Brain pericyte (primary cell): ENCODE measurements at places on chromosomes 16 and 17.

DNA sequence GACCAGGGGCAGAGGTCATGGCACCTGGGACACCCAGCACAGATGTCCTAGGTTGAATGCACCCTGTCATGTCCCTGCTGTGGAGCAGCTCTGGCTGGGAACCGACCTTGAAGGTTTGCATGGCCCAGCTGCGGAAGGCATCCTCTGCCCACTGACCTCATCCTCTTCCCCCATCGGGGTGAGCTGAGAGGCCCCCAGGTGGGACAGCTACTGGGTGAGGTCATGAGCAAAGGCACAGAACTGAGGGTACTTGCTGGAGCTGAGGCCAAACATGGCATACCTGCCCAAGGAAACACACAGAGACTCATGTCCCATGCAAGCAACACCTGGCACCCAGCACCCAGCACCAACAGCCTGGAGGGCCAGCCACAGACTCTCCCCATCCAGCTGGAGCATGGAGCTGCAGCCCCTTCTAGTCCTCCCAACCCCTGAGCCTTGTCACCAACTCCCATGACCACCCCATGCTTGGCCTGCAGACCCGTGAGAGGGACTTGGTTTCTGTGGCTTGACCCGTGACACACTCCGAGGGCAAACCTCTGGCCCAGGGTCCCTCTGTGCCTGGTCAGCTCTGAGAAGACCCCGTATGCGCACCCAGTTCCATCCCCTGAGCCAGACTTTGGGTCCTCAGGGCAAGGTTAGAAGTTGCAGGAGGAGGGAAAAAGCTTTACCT, 33.1 kb downstream of the LGALS9 start:
- no peak for DNase-seq

GRCh38 chr17:8736796-8737195, 7.8 kb downstream of the CCDC42 start:
- DNase-seq = no peak

DNA sequence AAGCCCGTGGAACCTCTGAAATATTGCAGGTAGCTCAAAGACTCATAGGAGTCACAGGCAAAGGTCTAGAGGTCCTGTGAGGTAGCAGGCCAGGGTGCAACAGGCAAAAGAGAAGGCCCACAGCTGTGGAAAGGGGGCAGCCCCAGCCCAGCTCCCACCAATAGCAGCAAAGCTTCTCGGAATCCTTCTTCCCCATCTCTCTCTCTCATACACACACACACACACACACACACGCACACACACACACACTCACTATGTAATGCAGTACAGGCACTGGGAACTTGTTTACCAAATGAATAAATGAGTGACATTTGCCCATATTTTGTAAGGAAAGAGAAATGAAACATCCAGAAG, 16.8 kb upstream of the SUPT4H1 start:
- no peak for DNase-seq

GRCh38 chr17:65820811-65821210, 259.4 kb upstream of the AXIN2 start:
- no peak for DNase-seq

GRCh38 chr17:38431346-38432145, 3.3 kb downstream of the ARHGAP23 start:
- DNase-seq = no peak

DNA sequence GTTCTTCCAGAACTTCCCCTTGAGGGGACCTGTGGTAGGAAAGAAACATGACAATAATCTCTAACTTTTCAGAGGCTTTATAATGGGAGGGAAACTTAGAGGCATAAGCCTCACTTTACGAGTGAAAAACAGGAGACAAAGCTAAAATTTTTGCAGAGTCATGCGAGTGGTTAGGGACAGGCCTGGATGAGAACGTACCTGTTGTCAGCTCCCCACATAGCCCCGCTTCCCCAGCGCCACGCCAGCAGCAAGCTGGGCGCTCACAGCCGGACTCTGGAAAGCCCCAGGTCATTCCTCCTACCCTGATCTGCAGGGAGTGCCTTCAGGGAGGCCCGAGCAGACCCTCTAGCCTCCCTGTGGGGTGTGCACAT, 53.6 kb downstream of the LDHD start:
- no peak for DNase-seq

DNA sequence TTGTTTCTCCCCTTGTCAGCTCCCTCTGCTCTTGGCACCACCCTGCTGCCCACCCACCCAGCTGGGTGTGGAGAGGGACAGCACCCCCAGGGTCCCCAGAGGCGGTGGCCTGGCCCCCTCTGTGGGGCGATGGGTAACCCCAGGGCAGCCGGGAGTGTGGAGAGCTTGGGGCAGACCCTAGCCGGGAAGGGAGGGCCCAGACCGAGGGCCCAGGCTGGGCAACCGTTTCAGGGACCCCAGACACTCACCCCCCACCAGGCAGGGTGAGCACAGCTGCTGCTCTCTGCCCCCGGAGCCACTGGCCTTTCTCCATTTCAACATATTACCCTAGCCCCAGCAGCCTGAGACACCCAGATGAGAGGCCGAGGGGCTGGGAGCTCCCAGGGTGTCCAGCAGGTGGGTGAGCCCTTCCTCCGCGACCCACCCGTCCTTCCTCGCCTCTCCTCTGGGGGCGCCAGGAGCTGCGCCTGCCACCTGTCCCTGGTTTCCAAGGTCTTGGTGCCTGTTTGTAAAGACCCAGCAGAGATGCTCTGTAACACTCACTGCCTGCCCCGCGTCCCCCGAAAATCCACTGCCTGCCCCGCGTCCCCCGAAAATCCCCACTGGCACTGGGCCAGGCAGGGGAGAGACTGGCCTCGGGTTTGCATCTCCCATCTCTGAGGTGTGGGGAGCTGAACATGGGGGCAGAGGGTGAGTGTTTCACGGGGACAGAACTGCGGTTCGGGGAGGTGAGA, 45.4 kb downstream of the BAHCC1 start:
- no peak for DNase-seq

DNA sequence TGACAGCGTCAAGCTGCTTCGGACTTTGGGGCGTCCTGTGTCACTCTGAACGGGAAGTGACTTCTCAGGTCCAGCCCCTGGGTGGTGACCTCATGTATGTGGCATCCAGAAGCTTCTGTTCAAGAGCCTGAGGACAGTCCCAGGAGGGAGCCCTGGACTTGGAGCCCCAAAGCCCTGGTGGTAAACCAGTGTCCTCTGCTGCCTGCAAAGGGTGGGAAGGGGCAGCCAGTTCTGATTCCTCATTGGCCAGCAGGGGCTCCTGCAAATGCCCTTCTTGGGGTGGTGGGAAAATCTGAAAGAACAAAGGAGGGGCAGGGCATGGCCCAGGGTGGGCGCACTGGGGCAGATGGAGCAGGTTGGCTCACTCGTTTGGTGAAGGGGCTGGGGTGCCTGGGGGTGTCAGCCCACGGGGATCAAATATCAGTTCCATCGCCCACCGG, 1.6 kb downstream of the OSGIN1 start:
- no peak for DNase-seq

GRCh38 chr16:19366391-19366790, 51.3 kb upstream of the TMC5 start:
- DNase-seq = no peak

GRCh38 chr17:74949455-74950115, 13.9 kb downstream of the OTOP3 start:
- DNase-seq = no peak

DNA sequence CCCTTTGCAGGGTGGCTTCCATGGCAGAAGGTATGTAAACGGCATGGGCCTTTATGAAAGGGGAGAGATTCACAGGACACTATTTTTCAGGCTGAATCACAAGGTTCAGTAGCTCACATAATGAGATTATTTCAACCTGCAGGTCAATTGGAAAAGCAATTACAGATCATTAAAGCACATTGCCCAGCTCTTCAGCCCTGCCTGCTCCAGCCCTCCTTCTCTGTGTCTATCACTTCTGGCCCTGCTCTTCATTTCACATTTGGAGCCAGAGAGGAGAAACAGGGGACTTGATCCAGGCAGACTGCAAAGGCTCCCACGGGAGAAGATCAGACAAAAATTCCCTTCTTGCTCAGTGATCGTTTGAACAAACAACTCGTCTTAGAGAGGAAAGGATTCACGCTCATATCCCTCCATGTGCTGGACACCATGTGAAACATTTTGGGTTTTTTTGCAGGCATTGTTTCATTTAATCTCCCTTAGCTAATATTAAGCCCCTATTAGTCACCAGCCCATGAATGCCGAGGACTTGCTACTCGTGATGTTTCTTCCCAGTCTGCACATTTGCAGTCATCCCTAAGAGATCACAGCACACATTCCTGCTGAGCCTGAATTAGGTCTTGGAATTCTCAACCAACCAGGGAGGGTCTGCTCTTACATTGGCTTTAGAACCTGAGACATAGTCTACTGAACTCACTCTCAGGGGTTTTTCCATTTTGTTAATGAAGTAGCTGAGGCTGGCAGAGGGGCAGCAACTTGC, 443.9 kb upstream of the CCL2 start:
- no peak for DNase-seq

DNA sequence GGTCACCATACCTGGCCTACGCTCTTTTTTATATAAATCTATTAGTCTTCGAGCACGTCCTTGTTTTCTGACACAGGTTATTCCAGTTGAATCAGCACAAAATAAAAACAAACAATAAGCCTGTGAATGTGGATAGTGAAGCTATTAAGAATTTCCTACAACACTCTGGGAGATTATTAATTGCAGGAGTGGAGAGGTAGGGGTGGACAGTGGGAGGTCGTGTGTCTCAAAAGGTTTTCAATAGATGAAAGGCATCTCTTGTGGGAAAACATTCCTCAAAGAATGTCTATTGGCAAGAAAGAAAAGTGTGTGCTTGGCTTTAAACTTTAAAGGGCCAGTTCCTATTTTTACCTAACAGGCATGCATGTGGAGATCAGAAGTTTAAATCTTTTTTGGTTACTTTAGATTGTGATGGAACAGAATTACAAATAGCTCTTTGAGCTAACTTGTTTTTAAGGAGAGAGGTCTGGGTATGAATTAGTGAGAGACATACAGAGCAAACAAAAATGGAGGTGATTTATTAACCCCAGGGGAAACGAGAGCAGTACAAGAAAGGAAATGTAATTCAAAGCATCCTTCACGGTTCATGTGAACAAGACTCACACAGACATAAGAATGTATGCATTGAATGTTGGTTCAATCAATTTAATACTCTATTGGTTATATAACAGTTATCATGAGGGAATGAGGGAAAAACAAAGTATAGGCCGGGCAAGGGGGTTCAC, 9.0 kb downstream of the SMYD4 start:
- DNase-seq = no peak

DNA sequence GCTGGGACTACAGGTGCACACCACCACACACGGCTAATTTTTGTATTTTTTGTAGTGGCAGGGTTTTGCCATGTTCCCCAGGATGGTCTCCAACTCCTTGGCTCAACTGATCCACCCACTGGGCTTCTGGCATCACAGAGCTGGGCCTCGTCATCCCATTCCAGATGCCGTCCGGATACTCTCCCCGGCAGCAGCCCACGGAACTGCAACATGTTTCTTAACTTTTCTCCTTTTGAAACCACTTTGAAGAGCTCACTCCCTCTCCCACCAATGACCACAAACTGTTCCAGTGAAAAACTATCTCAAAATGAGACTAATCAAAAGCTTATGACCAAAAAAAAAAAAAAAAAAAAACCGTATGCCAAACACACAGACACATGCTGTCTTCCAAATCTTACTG, 17.6 kb downstream of the PEMT start:
- DNase-seq = no peak

GRCh38 chr16:19502395-19503131, 19.3 kb downstream of the GDE1 start:
- no peak for DNase-seq

DNA sequence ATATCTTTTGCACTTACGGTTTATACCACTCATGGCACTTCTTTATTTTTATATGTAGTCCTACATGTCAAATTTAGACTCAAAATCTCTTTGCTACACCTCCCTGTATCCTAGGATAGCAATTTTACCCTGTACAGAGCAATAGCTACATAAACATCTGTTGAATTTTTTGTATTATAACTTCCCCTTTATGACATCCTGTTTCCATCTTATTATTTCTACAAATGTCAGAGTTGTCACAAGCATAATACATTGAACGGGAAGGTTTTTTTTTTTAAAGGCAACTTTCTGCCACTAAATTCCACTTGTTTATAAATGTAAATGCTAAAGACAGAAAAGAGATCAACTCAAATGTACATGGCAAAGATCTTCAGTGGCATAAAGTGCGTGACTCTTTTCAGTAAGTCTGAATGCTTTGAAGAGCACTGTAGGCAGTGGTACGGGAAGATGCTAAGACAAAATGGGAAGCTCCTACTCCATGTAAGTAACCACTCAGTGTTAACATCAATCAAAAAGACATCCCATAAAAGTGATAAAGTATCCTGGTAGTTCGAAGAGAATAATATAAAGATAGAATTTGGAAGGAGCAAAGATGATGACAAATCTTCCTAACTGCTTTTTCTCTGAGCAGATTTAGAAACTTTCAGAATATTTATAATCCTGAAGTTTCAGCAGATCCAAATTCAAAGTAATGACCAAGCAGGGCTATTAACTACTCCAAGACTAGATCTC, 26.8 kb downstream of the GNA13 start:
- DNase-seq = no peak

- DNase-seq = no peak
These were observed 1.8 kb upstream of the OR1E1 start for GRCh38 chr17:3400055-3400454.

GRCh38 chr17:50289278-50289677, 15.0 kb downstream of the TMEM92 start:
- DNase-seq = no peak

- no peak for DNase-seq
These were observed 66.1 kb downstream of the PLD6 start for GRCh38 chr17:17139972-17140589.

- no peak for DNase-seq
These were observed 3.8 kb downstream of the PRR29 start for GRCh38 chr17:64001763-64002529.

DNA sequence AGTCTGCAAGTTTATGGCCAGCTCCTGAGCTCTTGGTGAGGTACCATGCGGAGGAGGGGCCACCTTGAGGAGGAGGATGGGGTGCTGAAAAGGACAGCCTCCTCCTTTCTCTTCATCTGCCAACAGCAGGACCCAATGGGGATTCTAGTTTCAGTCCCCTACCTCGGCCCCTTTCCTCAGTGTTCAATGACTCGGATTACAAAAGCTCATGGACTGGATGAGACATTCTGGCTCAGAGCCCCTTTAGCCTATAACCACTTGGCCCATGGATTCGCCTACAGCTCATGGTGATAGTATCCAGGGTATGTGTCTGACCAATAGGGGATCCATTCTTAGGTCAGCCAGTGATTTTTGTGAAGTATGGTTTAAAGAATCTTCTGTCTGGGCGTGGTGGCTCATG, 8.5 kb upstream of the PIK3R6 start:
- DNase-seq = no peak
